ENCODE measurements at places on chromosomes 2 and 18.

- DNase-seq, result no peak
Observed at GRCh38 chr2:150983314-150983897, 278.3 kb downstream of the RBM43 start.

DNA sequence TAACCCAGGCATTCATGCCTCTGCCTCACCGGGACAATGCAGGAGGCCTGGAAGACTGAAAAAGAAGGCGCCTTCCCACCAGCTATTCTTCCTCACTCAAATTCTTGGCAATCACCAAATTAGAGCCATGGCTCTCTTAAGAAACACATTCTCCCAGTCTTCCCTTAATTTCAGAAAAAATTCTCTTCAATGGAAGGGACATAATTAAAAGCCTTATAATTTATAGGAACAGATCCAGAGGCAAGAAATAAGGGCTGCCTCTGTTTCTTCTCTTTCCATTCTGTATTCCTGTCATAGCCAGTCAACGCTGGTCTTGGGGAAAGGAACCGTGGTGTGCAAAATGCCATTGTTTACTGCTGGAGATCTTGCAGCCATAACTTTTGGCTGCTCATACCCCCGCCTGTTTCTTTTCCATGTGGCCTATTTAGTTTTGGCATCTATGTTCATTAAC, 32.8 kb downstream of the DTNA start:
- no peak for DNase-seq

DNA sequence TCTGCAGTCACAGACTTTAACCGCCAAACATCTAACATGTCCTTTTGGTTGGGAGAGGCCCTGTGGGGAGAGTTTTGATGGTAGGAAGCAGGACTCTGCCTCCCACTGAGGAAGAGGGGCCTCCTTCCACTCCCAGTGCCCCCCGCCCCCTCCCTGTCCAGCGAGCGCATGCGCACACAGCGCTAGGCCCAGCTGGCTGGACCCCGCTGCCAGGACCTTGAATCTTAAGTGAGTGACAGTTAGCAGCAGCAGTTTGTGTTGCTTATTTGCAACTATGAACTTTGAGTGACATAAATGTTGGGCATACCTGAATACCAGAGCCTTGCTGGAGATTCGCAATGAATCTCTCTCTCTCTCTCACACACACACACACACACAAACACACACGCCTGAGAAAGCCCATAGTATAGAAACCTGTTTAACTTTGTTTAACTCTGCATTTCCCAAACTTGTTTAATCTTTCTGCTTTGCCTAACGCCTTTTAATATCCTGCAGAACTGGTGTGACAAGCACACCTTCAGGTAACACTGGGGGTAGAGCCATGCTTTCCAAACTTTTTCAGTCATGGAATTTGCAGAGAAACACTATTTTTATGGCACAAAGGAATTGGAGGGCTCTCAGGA, 134.6 kb upstream of the SMAD2 start:
- DNase-seq, result no peak

DNA sequence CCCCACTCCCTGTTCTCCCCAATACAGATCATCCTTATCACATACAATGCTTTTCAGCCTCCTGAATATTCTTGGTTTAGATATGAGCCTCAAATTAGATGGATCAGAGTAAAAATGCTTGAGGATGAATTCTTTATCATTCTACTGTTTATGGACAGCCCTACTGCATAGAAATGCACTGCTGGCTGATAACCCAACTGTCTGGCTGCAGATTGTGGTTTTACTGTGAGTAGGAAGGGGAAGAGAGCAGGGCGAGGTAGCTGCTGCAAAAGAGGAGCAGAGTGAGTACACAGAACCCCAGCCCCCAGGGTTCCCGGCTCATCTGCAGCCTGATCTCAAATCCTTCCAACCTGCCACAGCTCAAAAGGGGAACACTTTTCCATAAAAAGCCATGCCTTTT, 29.4 kb upstream of the NCOA1 start:
- no peak for DNase-seq

DNA sequence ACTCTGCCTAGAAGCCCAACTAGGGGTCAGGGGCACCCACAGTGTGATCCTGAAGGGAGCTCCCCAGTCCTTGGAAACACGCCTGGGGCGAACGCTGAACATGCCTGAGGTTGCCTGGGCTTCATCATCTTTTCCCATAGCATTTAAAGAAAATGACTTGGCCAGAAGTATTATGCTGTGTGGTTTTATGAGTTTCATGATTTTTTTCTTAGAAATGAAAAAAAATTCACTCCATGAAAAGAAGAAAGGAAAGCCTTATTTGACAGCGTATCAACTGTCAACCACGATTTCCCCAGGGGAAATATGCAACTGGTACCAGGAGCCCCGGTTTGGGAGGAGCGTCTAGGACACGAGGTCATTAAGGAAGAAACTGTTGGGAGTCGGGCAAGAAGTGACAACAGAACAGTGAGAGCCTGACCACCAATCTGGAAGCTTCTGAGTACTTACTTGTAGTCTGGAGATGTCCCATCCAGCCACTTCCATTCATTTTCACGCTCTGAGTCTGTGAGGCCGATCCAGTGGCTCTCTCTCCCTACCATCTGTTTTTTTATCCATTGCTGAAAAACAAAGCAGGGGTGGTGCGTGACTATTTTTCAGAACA, 63.5 kb upstream of the THOC1 start:
- DNase-seq, result no peak

DNA sequence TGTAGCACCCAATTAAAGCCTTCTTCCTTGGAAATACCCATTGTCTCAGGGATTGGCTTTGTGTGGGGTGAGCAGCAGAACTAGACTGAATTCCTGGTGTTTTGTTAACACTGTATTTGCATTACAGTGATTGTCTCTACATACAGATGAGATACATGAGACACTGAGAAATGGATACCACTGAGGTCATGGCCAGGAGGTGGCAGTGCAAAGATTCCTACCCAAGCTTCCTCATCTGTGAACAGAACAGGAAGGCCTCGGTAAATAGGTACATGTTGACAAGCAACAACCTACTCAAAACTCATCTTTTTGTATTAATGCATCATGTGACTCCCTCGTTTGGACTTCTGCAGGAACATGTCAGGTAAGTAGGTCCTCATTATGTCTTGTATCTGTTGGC, 445.8 kb upstream of the RGPD4 start:
- no peak for DNase-seq

DNA sequence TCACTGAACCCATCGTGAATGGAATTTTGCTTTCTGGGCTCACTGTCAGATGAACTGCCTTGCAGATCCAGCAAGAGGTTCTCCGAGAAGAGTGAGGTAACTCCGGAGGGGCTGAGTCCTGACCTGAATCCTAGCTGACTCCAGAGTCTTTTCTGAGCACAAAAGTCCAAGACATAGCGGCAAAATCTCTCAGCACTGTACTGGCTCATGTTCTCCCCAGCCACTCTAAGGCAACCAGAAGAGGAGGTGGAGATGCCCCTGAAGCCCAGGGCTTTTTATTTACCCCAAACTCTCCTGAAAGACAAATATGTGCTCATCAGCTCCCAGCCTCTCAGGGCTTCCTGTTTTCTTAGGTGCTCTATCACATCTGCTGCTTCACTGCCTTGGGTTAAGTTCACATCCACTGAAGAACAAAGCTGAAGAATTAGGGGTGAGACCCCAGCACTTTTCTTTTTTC, 221.8 kb downstream of the MREG start:
- no peak for DNase-seq

GRCh38 chr2:240095556-240096523, 40.3 kb downstream of the COPS9 start:
- DNase-seq, result no peak

DNA sequence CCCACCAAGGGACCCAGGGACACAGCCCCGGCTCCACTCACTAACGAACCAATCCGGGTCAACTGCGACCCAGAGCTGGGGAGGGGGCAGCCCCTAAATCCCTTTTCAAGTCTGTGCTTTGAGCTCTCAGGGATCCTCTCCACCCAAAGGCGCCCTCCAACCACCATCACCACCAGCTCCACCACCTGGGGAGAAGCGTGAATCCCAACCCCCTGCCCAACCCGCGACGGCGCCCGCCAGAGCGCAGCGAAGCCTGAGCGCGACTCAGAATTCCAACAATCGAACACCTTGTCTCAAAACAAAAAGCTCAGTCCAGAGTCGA, 497 bp downstream of the DSC3 start:
- no peak for DNase-seq

DNA sequence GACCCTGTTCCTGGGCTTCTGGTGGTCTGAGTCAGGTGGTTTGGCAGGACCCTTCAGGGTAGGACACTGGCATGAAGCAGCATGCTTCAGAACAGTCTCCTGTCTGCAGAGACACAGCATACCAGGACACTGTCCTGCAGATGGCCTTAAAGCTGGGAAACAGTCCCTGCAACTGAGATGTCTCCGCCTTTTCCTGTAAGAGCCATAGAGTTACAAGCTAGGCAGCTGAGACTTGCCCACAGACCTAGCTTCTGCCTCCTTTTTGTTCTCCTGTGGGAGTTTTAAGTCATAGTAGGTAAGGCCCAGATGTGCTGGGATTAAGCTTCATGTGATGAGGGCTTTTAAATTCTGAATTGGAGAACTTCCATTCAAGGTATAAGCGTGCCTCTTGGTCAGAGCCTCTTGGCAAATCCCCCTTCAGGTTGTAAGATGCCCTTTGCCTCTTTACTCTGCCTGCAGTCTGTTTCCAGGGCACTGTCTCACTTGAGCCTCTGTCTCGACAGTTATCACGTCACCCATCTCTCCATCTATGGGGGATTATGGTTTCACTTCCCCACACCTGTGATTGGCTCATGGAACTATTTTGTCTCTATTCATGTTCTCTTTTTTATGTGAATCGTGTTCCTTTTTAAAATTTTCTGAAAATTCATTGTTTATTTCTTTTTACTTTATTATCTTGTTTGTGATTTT, 51.8 kb downstream of the COA5 start:
- no peak for DNase-seq
